Erythroblast (primary cell): ENCODE measurements at places on chromosomes 12 and 14.

DNA sequence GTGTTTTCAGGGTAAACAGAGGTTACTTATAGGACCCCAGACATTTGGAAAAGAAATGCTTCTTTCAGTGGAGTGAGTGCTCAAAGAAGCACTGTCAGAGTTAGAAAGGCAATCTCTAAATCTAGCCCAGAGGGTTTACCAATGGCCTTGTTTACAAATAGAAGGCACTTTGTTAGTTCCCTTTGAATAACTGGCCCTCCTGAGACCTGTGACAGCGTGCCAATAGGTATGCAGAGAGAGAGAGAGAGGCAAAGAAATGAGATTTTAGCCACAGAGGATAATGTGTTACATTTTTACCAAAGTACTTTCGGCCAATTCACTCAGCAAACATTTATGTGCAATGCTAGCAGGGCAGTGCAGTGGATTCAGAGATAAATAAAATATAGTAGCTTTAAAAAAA, 41.9 kb downstream of the TPH2 start:
- DNase-seq, result no peak

GRCh38 chr12:55720894-55721444, 776 bp downstream of the RDH5 start:
- peak; percentile 34 for DNase-seq

- no peak for DNase-seq
Measured at GRCh38 chr12:101686176-101686575, 11.3 kb upstream of the CHPT1 start.

DNA sequence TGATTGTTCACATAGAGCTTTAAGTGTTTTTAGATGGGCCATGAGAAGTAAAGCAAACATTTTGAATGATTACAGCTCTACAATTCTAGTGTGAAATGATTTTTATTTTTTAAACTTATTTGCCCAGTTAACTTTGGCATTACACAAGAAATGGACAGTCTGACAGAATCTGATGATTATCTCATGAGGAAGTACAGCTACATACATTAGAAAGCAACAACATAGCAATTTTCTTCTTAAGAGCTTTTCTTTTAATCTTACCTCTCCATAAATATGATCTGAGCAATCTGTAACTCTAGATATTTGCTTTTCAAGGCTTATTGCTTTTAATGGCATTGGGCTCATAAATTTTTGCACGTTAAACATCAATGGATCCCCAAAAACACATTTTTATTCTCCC, 26.5 kb upstream of the PPP1R12A start:
- DNase-seq, result no peak

GRCh38 chr12:1650260-1650977, 21.4 kb downstream of the WNT5B start:
- peak; percentile 63 for DNase-seq

GRCh38 chr14:54792288-54792687, 110.3 kb downstream of the GCH1 start:
- DNase-seq, result no peak

DNA sequence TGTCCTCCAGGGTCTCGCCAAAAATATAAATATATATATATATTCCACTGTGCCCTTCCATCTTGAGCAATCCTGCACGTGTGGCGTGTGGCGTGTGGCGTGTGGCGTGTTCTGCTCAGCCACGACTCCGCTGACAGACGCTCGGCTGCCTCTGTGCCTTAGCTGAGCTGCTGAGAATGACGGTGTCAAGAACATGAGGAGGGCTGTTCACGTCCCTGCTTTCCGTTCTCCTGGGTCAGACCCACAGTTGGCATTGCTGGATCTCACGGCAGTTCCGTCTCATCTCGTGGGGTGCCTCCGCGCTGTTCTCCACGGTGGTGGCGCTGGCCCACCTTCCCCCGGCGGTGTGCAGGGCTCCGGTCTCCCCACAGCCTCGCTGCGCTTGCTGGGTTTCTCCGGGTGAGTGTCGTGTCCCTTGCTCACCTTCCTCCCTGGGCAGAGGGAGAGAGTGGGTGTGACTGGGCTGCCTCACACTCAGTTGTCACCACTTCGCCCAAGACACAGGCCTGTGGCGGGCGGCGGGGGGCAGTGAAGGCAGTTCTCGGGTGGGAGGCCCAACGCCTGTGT, 9.4 kb downstream of the GPR132 start:
- no peak for DNase-seq

GRCh38 chr14:51977075-51977474, 12.3 kb upstream of the RTRAF start:
- no peak for DNase-seq

DNA sequence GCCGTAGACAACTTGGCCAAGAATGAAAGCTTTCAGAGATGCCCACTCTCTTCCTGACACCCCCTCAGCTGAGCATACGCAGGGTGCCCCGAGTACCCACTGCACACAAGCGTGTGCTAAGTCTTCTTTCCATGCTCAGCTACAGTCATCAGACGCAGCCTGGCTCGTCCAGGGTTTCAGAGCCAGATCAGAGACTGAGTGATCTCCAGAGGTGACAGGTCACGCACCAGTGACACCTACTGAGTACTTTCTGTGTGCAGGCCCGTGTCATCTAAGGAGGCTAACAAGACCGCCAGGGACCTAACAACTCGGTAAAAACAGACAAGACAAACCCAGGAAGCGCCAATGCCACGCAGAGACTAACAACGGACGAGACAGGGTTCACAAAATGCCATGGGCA, 25.1 kb downstream of the STX2 start:
- DNase-seq, result no peak

- no peak for DNase-seq
Measured at GRCh38 chr14:21861153-21861552, 187.5 kb upstream of the OR4E1 start.

- no peak for DNase-seq
Measured at GRCh38 chr12:81081726-81082125, 3.8 kb downstream of the ACSS3 start.

GRCh38 chr14:102415671-102416070, 52.9 kb downstream of the TECPR2 start:
- no peak for DNase-seq

DNA sequence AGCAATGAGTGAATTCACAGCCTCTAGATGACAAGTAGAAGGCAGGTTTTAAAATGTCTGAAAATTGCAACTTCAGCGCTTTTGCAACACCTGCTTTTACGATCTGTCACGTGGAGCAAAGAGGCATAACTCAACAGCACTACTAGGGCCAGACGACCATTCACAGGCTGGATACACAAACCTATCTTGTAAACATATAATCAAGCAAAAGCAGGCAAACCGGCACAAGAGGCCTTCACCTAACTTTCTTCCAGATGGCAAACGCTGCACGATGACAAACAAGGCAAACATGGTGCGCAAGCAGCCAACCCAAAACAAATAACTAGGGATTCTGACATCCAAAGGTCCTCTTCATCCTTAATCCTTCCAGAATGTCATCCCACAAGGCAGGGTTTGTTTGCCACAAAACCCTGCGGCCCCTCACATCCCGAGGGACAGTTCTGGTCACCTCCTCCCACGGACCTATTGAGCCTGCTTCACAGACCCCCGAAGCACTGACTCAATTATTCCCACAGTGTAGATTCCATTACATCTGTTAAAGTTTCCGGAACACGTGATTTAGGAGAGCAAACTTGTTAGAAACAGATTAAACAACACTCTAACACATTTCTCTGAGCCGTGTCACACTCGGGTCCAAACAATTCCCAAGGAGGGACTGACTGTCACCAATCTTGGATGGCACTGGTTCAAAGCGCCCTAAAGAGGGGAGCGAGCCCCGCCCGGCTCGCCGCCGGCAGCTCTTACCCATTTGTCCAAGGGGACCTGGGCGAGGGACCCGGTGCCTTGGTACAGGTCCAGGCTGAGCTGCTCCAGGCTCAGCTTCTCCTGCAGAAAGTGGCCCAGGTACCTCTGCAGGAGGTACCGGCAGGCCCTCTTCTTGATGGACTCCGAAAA, 823 bp downstream of the ATG2B start:
- peak; percentile 88 for DNase-seq

GRCh38 chr14:22176957-22177356, 412.1 kb downstream of the DAD1 start:
- no peak for DNase-seq

GRCh38 chr12:84767079-84767478, 145.5 kb downstream of the SLC6A15 start:
- no peak for DNase-seq

- DNase-seq, result no peak
Measured at GRCh38 chr12:51911307-51911706, 4.0 kb downstream of the ACVRL1 start.

- DNase-seq, result no peak
Measured at GRCh38 chr12:29728030-29728429, 55.7 kb downstream of the TMTC1 start.

DNA sequence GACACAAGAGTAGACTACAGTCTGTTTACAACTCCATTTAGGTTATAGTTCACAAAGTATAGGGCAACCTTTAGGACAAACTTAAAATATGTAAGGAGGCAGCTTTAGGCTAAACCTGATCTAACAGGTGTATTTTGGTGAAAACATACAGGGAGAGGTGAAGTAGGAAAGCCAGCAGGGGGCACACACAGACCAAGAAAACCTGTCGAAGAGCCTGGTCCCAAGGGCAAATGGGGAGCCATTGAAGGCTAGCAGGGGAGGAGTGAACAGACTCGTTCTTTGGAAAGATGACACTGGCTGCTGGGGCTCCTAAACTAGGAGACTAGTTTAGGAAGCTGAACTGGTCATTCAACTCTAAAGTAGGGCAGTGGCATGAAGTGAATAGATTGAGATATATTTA, 138.8 kb upstream of the WSCD2 start:
- DNase-seq, result peak; percentile 22

DNA sequence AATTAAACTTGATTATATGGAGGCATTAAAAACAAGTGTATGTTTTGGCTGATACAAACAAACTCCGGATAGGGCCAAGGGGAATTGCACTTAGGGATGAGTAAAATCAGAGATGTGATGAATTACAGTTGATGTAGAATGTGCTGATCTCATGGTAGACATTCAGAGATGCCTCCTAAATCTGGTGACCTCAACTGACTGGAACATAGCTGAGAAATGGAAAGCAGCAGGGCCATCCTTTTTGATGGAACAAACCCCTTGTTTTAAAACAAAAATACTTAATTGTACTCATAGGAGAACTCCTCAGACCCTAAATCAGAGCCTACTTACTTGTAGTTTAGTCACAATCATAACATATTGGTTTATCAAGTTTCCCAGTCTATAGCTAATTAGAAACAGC, 122.8 kb downstream of the C12orf75 start:
- no peak for DNase-seq

DNA sequence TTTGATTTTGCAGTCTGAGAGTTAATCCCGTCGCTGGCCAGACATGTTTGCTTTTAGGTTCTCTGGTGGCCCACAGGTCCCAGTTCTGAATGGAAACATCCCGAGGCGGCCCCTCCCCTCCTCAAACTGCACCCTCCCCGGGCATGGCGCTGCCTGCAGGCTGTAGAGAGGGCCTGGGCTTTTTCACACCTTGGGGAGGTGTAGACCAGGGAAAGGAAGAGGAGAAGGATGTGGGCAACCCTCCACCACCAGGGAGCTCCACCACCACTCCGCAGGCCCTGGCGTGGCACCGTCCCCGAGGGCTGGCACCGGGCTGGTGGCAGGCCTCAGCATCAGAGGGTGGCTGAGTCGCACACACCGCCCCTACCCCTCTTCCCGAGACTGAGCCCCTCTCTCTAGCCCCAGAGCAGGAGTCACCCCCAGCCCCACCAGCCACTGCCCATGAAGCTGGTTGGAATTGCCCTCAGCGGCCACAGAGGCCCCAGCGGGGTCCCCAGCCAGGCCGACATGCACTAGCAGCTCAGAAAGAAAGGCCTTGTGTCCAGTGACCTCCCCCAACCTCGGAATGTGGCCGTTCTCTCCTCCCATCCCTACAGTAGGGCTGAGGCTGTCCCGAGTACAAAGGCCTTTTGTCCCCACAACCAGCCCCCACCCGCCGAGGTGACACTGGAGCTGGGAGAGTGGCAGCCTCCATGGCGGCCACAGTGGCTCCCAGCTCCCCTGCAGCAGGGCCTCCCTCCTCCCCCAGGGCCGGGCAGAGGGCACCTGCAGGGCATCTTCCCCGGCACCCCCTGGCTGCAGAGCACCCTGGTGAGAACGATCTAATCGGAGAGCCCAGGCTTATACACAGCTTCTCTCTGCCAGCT, 23.5 kb upstream of the INF2 start:
- no peak for DNase-seq

DNA sequence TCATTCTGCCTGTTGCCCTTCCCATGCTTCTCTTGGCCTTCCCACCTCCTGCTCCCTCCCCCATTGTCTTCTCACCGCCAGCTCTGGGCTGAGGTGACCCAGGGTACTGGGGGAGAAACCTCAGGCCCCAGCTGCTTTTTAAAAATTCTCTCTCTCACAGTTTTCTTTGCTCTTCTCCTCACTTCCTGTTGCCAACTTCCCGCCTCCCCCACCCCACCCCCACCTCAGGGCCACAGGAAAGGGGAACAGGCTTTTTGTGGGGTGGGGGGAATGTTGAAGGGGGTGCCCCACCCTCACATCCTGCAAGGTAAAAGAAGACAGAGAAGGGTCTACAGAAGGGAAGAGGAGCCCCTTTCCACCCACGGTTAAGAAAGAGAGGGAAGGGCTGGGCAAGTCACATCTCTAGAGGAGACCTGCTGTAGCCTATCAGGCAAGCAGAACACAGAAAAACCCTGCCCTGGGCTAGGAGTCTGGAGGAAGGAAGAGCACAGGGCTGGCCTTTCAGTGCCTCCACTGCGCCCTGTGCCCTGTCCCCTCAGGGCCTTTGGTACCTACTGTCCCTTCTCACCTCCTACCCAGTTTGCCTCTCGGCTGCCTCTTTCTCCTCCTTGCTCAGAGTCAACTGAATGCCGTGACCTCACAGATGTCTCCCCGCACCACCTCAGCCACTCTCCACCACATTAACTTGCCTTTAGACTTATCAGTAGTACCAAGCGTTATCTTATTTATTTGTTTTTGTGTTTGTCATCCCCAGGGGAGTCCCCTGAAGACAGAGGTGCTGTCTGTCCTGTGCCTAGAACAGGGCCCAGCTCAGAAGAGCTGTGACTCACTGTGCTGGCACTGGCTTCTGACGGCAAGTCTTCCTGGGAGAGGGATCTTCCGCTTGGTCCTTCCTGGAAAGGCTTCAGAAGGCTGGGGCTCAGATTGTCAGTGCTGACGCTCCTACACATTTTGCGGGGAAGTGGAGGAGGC, 1.7 kb downstream of the ARHGAP9 start:
- DNase-seq, result no peak

- DNase-seq, result no peak
Measured at GRCh38 chr12:74897425-74898211, 312.0 kb downstream of the KCNC2 start.

- no peak for DNase-seq
Measured at GRCh38 chr12:94596596-94596995, 53.8 kb downstream of the TMCC3 start.

DNA sequence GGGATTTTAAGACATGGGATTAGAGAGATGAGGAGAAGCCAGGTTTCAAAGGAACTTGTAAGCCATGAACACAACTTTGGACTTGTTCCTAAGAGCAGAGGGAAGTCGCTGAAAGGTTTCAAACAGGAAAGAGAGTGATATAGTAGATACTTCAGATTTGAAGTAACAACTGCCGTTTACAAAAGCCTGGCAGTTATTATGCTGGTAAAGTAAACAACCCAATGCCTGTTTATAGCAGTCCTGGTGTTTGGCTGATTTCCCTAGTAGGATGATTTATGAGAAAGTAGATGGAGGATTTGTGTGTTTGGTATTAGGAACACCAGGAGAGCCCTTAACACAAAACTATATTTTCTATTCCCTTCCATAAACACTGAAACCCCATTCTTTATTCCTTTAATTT, 285.7 kb downstream of the RMST start:
- no peak for DNase-seq

- no peak for DNase-seq
Measured at GRCh38 chr12:67327466-67327865, 58.3 kb downstream of the CAND1 start.

GRCh38 chr14:92425101-92425500, 88.5 kb upstream of the RIN3 start:
- DNase-seq, result no peak
